ENCODE measurements at places on chromosomes 12 and 14.

GRCh38 chr12:1170411-1170810 lies 179.4 kb downstream of the ERC1 start:
- DNase-seq: no peak

DNA sequence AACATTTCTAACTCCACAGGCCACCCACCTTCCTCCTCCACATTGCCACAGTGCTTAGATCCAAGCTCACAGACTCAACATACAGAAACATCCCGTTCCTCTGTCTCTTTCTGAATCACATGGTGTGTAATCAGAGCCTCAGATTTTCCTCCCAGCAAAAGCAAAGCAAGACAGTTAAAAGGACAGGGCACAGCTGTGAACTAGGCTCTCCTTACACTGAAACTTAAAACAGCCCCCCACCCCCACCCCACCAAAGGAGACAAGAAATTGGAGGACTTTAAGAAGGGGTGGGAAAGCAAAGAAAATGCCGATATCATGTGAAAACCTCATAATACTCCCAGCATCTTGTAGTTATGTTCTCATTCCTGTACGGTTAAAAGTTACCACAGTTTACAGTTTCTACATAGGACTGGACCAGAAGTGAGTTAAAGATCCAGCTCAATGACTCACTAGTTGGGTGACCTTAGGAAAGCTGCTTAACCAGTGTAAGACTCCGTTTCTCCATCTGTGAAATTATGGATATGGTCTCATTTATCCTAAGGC lies 4.8 kb downstream of the YBX3 start:
- DNase-seq: no peak

- no peak for DNase-seq
Observed at GRCh38 chr12:100359822-100360221, 2.9 kb downstream of the SLC17A8 start.

- peak; percentile 42 for DNase-seq
Observed at GRCh38 chr12:57604454-57604991, at the start of gene DTX3. Gene DTX3 (plus strand): TSS chr12:57604824. CDS start chr12:57606518, 1,694 bp downstream.

DNA sequence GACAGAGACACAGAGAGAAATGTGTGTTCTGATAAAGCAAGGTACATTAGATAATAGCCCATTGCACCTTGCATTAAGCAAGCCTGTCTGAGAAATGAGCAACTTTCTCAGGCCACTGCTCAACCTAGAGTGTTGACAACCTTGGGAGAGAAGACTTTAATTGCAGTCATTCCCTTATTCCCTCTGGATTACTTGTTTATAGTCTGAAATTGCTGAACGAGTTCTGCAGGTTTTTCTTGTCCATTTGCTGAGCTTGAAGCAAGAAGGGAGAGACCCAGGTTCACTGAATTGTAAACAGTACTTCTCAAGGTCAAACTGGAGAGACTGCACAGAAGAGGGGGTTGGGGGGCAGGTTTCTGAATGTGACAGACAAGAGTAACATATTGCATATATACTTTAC lies 159.4 kb upstream of the PLEKHG7 start:
- DNase-seq: no peak

DNA sequence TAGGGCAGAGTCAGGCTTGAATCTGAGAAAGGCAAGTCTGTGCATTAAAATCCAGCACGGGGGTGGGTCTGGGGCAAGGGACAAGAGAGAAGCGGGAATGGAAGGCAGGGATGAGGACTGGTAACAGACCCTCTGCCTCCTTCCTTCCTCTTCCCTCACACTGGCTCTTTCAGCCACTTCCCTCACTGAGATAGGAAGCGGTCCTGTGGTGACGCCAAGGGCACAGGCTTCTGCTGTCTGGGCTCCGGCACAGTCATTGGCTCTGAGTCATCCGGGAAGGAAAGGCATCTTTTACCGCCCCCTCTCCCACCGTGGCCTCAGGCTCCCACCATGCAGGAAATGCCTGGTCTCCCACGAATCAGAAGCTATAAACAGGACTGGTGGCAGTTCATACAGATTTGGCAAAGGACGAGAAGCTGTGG lies 70.2 kb downstream of the ETV6 start:
- peak; percentile 36 for DNase-seq

DNA sequence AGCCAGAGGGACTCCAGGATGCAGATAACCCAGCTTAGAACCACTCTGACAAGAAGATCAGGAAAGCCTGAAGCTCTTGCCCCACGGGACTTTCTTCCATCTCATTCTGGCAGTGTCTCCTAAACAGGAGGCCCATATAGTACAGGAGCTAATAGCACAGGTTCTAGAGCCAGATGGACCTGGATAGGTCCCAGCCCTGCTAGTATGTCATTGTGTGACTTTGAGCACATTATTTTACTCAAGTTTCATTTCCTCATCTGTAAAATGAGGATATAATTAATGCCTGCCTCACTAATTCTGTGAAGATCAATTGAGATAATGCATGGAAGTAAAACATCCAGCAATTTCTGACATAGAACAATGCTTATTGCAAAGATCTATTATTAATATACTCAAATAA lies 66.5 kb upstream of the GZMB start:
- no peak for DNase-seq

GRCh38 chr12:70040141-70040540 lies 203.1 kb upstream of the CNOT2 start:
- no peak for DNase-seq

All from stimulated activated naive CD8-positive, alpha-beta T cell treated with anti-CD3 and anti-CD28 coated beads, Interleukin-15, amount 100 ng/mL, for 72 hours (primary cell).